ENCODE measurements at places on chromosomes 7 and 10.

GRCh38 chr10:125152450-125153368 lies 7.7 kb downstream of the CTBP2 start:
- no peak for DNase-seq

GRCh38 chr7:45717537-45718235 lies 143.5 kb downstream of the ADCY1 start:
- DNase-seq = no peak

DNA sequence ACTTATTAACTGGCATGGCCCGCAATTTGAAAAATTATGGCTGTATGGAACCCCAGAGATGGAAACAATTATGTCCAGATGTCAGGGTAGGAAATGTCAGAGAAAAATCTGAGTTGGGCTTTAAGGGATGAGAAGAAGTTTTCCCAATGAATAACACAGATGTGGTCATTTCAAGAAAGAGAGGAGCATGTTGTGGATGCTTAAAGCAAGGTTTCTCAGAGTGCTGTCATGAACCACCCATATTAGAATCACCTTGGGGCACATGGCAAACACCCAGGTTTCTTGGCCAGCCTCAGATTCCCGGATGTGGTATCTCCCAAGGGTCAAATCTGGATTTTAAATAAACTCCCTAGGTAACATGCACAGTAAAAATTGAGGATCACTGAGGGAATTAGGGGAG lies 43.6 kb downstream of the LAMB4 start:
- DNase-seq = no peak

DNA sequence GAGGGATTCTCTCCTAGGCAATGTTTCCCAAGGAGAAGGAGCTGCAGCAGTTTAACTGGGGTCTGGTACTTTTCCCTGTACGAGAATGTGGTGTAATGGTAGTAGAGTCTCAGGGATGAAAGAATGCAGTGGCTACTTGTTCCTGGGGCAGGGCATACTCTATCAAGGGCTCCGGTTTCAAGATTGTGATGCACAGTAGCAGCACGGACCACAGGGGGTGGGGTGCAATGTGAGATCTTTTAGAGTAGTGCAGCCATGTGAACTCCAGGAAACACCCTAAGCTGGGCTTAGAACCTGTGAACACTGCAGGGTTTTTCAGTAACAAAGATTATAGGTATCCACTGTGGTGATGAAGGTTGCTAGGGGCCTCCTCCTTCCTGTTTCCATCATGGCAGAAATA lies 903.9 kb downstream of the NRG3 start:
- DNase-seq = no peak

- DNase-seq = no peak
Measured at GRCh38 chr7:28551331-28551730, 139.0 kb downstream of the CREB5 start.

DNA sequence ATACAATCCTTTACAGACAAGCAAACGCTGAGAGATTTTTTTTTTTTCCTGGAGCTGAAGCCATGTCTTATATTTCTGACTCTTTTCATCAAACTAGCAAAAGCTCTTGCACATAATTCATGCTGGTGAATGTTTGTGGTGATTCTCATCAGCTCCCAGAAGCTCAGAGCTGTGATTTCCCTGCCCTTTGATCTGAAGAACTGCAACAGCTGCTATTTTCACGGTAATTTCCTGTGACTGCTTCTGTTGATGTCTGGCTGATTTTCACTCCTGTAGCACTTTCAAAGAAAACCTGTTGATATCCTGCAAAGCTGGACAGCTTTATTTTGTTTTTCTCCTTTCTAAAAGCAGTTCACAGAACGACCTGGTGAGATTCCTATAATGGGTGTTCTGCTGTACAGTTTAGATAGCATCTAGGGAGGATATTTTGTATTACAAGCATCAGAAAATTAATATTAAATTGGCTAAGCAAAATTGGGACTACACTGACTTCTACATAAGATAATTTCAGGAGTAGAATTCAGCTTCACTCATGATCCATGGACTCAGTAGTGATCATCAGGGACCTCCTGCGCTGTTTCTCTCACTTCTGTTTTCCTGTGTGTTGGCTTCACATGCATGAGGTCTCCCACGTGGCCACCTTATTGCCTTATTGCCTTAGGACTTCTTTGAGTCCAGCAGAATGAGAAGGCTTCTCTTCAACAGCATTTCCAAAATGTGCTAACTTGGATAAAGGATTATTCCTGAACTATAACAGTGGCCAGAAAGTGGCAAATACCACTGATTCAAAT lies 1111.6 kb upstream of the SORCS1 start:
- no peak for DNase-seq

- no peak for DNase-seq
Measured at GRCh38 chr10:6327961-6328698, 125.4 kb downstream of the PFKFB3 start.
